ENCODE measurements at places on chromosomes 12 and 14.

DNA sequence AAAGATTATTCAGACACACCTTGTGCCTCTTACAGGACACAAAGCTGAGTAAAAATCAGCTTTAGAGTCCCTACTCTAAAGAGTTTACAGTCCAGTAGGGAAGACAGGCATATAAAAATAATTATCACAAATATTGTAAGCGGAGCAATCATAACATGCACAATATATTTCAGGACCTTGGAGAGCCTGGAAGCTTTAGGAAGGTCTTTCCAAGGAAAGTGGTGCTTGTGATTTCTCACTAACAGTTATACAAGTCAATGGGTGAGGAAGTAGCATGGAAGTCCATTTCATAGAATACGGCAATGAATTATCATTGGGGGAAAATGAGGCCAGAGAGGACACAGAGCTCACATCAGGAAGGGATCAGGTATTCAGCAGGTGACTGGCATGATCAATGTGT is 268.3 kb downstream of the C12orf50 start:
- DNase-seq, result no peak

DNA sequence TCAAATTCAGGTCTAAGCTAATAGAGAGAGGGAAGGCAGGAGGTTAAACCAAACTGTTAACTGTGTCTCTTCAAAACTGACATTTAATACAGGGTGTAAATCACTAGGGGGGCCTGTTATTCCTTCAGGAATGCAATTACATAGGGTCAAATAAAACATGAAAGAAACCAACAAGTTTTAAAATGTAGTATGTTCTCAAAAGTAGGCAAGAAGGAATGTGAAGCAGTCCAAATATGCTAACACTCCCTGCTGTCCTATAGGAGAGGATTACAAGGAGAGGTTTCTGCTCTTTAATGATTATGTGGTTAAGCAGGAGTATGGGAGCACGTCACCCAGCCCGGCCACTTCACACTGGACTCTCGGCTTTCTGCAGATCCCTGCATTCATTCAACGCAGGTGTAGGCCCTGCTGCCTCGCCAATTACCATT is 42.5 kb upstream of the BMP4 start:
- DNase-seq, result no peak

DNA sequence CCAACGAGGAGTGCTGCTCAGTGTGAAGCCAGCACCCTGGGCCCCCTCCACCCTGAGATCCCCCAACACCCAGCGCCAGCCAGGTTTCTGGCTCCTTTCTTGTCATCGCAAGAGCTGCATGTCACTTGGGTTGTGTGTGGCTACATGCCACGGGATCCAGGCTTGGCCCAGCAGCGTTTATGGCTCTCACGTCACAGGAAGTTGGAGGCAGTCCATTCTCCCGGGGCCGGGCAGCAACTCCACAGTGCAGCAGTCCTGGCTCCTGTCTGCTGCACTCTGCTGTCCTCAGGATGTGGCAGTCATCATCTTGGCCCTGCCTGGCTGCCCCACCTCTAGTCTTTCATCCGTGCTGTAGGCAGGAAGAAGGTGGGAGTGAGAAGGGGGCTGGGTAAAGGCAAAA is 78.3 kb downstream of the AACS start:
- DNase-seq, result no peak

DNA sequence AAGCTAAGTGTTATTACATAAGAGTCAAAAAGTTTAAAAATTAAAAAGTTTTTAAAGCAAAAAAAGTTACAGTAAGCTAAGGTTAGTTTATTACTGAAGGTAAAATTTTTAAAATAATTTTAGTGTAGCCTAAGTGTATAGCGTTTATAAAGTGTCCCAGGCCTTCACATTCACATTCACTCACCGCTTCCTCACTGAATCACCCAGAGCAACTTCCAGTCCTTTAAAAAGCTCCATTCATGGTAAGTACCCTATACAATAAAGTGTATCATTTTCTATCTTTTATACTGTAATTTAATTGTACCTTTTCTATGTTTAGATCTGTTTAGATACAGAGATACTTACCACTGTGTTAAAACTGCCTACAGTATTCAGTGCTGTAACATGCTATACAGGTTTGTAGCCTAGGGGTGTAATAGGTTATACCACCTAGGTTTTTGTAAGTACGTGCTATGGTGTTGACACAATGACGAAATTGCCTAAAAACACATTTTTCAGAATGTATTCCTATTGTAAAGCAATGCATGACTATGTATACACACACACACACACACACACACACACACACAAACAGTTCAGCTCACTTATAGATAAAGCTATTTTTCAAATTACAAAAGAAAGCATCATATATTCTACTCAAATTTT is 3.7 kb downstream of the CLEC14A start:
- DNase-seq, result no peak

GRCh38 chr14:104219731-104220214 is 81.4 kb downstream of the KIF26A start:
- DNase-seq, result no peak

DNA sequence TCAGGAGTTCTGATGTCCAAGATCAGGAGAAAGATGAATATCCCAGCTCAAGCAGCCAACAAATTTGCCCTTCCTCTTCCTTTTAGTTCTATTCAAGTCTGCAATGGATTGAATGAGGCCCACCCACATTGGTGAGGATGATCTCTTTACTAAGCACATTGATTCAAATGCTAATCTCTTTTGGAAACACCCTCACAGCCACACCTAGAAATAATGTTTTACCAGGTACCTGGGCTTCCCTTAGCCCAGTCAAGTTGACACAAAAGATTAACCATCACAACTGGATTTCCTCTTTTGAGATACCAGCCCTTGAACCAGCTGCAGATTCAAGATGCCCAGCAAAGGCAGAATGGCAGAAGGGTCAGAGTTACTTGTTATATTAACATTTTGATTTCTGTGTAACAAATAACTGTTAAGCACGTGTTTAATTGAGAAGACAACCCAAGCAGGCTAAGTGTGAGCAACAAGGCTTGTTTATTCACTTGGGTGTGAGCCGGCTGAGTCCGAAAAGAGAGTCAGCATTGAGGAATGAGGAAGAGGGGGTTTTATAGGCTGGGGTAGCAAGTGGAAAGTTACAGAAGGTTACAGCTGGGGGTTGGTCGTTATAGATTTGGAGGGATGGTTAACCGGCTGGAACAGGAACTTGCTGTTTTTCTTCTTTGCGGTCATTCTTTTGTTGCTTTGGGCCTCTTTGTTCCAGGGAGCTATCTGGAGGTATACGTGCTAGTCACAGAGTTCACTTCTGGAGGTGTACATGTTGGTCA is 180.3 kb downstream of the EMP1 start:
- no peak for DNase-seq

GRCh38 chr12:49645146-49646039 is 22.0 kb downstream of the PRPF40B start:
- DNase-seq, result no peak

GRCh38 chr12:30533558-30534265 is 162.0 kb downstream of the IPO8 start:
- no peak for DNase-seq

DNA sequence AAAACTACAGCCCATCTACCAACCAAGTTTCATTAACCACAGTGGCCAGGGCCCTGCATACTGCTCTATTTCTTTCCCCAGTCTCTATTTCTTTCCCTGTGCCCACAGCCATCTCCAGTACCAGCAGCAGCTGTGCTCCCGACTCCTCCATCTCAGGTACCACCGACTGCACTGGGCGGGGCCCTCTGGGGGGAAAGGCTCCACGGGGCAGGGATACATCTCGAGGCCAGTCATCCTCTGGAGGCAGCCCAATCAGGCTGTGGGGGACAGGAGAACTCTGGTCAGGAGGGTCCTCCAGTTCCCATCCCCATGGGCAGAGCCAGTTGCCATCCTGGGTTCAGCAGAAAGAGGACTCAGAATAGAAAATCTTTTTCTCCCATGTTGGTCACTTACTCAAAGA is 3.0 kb downstream of the CDK4 start:
- no peak for DNase-seq

GRCh38 chr12:13091832-13092231 is 11.6 kb downstream of the GSG1 start:
- DNase-seq, result no peak

DNA sequence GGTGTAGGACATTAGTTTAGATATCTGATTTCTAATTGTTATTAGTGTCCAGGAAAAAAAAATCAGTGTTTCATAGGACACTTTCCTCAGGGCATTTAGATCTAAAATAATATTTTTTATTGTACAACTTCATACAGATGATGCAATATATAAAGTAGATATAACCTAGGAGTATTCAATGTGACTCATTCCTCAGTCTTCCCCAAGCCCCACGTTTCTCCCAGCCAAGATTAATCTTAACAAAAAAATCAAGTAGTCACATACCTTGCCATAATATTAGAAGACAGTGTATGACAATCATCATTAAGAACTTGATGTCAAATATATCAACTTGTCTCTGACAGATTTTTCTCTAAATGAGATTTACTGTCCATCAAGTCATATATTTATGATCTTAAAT is 37.1 kb downstream of the PPFIA2 start:
- DNase-seq, result no peak

- DNase-seq, result no peak
Measured at GRCh38 chr12:58502226-58502625, 418.1 kb downstream of the LRIG3 start.

- no peak for DNase-seq
Measured at GRCh38 chr12:52364061-52364460, 3.2 kb downstream of the KRT85 start.

GRCh38 chr12:12228402-12228801 is 38.4 kb downstream of the LRP6 start:
- no peak for DNase-seq

GRCh38 chr14:22489957-22490950 is 98.8 kb downstream of the DAD1 start:
- no peak for DNase-seq

DNA sequence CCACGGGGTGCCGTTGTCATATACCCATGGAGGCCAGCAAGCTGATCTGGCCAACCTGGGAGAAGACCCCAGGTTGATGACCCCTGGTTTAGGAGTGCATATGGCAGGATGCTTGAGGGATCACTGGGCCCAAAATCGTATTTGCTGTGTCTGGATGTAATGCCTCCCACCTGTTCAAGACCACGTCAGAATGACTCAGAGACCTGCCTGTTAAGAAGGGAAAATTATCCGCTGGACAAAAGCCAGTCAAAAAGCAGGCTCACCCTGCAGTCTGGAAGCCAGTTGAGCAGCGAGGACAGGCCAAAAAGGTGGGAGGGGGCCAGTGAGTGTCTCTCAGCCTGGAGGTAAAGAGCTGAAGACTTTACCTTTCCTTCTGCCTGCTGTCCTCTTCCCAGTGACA is 449.2 kb downstream of the DPF3 start:
- no peak for DNase-seq

Measured in activated T-cell treated with anti-CD3 and anti-CD28 coated beads, Interleukin-2, amount 50 U/mL, for 1 hour (primary cell).